ENCODE measurements at places on chromosomes 7 and 10. TPM values are rescaled to one million over a fixed set of nuclear protein-coding genes. Genes with fewer than 3 reads are reported as not detected.
A peak's percentile ranks its signal among the peaks of the same experiment; 100 is the strongest.

GPR15LG gene
- not detected for total RNA-seq

VPS37D gene
- 4.6 TPM for total RNA-seq

LBX1 gene
- total RNA-seq, result not detected

SPDYE8 gene
- total RNA-seq, result not detected

AKR1D1 gene
- total RNA-seq, result not detected

- DNase-seq, result no peak
These were observed 93.7 kb downstream of the SVOPL start for GRCh38 chr7:138607216-138608126.

- DNase-seq, result no peak
These were observed 233.0 kb downstream of the DIP2C start for GRCh38 chr10:456486-456885.

DNA sequence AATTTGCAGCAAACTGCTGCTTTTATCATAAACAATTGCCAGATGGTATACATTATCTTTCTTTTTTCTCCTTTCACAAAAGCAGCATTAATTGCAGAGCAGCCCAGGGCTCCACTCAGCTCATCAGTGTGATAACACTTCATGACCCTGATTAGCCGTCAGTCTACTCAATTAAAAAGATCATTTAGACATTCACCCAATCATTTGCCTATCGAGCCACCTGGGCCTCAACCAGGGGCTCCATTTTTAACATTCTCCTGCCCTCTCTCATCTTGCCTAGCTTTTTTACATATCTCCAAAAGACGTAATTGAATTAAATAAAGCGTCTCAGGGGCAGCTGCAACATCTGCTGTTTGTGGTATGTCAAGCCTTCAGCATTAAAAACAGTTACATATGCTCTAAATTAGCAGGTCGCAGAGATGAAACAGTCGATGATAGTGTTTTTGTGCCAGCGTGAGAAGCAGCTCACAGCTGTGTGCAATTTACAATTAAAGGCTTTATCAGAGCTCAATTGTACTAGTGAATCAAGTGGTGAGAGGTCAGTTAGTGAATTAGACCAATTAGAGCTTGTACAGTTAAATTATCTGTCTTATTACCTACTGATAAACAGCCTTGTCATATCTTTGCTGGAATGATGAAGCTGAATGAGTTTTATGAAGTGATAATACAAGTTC is 522.5 kb downstream of the ETV1 start:
- DNase-seq, result no peak

- no peak for DNase-seq
These were observed 775 bp downstream of the STARD3NL start for GRCh38 chr7:38178695-38179344.

- no peak for DNase-seq
These were observed 246.7 kb downstream of the ETV1 start for GRCh38 chr7:13742811-13743210.

GRCh38 chr7:8190119-8190895 is 71.7 kb downstream of the ICA1 start:
- no peak for DNase-seq

- no peak for DNase-seq
These were observed 63.3 kb downstream of the WDR37 start for GRCh38 chr10:1119501-1119900.

- no peak for DNase-seq
These were observed 205.9 kb downstream of the SKAP2 start for GRCh38 chr7:26658389-26659084.

DNA sequence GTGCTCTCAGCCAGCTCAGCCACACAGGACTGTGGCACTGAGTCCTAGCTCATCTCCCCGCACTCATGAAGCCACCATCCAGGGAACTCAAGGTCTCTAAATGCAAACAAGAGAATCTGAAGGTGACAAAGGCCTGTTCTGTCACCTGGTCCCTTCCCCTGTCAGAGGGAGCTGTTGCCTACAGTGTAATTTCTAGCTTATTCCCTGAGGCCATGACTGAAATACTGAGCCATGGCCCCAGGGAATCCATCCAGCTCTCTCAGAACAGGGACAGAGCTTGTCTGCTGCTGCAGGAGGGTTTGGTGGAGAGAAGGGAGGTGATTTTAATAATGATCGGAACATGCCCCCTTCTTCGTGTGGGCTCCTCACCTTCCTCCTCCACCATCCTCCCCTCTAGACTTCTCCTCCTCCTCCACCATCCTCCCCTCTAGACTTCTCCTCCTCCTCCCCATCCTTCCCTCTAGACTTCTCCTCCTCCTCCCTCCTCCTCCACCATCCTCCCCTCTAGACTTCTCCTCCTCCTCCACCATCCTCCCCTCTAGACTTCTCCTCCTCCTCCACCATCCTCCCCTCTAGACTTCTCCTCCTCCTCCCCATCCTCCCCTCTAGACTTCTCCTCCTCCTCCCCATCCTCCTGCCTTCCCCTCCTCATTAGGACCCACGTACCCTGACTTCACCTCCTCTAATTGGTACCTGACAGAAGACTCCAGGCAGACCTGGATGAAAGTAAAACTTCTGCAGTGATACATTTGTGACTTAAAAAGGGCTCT is 338.0 kb upstream of the MKI67 start:
- DNase-seq, result peak; percentile 95
